PC-3 (cell line): ENCODE measurements at places on chromosomes 1 and 21. TPM values are rescaled to one million over a fixed set of nuclear protein-coding genes. Genes with fewer than 3 reads are reported as not detected.
A peak's percentile ranks its signal among the peaks of the same experiment; 100 is the strongest.

GRCh38 chr21:46567348-46567747 is 37.5 kb downstream of the S100B start:
- no peak for DNase-seq

DNA sequence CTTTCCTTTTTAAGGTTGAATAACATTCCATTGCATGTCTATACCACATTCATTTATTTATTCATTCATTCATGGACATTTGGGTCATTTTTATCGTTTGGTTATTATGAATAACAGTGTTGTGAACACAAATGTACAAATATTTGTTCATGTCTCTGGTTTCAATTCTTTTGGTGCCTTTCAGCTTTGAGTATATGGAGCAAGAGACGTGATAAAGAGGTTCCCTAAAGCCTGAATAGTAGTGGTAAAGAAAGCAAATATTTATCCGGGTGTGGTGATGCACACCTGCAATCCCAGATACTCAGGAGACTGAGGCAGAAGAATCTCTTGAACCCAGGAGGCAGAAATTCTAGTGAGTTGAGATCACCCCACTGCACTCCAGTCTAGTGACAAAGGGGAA is 5.3 kb upstream of the RLF start:
- peak; percentile 80 for DNase-seq

Gene WDR3
- 38.2 and 57.8 TPM in 2 replicates for total RNA-seq

DNA sequence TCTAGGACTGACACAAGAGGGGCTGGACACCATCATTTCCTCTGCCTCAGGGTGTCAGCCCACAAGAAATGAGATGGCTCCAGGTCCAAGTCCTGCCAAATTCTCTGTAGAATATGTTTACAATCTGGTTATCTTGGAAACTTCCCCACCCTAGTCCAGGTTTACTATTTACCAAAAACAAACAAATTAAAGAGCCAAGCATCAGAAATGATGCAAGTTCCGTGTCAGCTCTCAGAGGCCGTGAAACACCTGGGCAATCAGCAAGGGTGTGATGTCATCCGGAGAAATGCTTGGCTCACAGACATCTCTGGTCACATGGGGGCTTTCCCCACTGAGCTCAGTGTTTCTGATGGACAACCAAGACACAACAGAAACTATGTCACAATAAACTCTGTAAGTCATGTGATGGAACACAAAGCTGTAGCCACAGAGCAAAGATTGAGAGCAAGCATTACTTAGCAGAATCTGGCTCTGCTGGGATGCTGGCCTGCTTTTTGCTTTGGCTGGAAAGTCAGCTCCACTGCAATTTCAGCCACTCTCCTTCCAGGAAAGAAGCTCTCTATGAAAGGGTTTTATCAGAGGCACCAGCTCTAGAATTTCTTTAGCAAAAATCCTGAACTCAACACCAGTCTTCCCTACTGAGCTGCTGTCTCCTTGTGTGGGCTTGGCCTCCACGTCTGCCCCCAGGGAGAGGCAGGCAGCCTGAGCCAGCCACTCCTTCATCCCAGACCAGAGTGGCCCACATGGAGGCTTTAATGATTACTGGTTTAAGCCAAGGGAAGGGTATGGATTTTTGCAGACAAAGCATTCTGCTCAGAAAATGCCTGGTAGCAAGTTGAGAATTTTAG is 55.9 kb downstream of the NENF start:
- peak; percentile 76 for DNase-seq

GRCh38 chr1:204692841-204693356 is 7.4 kb upstream of the LRRN2 start:
- DNase-seq = no peak

GRCh38 chr1:218273762-218274479 is 11.2 kb upstream of the RRP15 start:
- no peak for DNase-seq

DNA sequence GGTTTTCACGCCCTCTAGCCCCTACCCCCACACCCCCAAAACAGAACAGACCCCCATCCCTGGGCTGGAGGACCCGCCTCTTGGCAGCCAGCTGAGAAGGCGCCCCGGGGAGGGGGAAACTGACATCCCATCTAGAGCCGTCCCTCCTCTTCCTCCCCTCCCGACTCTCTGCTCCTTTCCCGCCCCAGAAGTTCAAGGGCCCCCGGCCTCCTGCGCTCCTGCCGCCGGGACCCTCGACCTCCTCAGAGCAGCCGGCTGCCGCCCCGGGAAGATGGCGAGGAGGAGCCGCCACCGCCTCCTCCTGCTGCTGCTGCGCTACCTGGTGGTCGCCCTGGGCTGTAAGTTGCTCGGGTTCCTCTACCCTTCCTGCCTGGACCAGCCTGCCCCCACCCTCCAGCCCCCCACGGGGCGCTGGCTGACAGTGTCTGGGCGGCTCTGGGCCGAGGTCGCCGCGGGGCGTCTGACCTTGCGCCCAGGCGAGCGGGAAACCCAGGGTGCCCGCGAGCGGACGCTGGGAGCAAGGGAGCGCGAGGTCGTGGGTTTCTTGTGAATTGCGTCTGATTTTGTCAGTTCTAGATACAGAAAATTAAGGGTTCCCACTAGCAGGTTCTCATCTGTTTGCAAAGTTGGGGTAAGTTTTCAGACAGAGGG is 618 bp downstream of the JAM2 start:
- DNase-seq = no peak

Gene SPRR2A
- not detected in 2 replicates for total RNA-seq

Gene PDPN
- total RNA-seq = 0.29 and 0.47 TPM in 2 replicates

- no peak for DNase-seq
Observed at GRCh38 chr21:34949030-34949429, 100.1 kb downstream of the RUNX1 start.

Gene HJV
- total RNA-seq = not detected in 2 replicates

DNA sequence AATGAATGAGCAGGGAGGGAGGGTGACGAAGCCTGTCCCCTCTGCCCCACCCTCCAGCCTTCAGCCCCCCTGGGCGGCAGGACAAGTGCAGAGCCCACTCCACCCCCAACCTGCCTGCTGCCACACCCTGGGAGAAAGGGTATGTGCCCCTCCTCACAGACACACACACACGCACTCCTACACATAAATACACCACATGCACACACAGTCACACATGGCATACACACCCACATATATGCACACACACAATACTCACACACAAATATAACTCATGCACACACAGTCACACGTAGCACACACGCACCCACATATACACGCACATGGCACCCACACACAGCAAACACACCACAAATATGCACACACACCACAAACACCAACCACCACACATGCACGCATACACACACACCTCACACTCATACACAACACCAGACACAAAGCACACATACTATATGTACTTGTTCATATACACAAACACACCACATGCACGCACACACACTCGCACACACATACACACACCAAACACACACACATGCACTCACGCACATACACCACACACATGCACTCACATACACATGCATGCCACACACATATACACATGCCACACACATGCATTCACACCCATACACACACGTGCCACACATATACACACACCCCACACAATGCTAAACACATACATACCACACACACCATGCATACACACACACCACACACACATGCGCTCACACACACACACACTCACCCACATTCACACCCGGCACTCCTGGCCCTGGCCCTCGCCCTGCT is 16.4 kb downstream of the ITGB2 start:
- no peak for DNase-seq

- DNase-seq = peak; percentile 65
Observed at GRCh38 chr1:150548632-150549495, at the start of gene ADAMTSL4. TSS of gene ADAMTSL4 (plus strand) at chr1:150549408. CDS start at chr1:150552289, 2,881 bp downstream.

DNA sequence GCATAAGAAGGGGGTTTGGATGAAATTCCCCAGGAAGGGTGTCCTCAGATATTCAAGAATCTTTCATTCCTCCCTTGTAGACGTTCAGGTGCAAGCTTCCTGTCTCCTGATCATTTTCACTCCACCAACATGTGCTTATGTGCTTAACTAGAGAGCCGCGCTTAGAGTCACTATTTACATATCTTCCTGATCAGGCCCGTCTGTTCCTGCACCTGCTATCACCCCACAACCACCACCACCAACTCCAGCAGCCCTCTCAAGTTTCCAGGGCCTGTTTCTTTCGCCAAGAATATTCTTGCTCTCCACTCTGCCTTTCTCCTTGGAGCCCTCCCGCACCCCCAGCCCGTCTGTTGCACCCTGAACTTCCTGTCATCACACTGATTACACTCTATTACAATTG is 113.4 kb downstream of the SPSB1 start:
- DNase-seq = no peak

GRCh38 chr21:22795091-22795490 is 1796.9 kb downstream of the NCAM2 start:
- no peak for DNase-seq
